ENCODE measurements at places on chromosomes 4 and X.

- no peak for DNase-seq
Measured at GRCh38 chrX:51851507-51852085, 41.8 kb upstream of the MAGED1 start.

GRCh38 chrX:77434962-77435361, 12.2 kb upstream of the FGF16 start:
- no peak for DNase-seq

DNA sequence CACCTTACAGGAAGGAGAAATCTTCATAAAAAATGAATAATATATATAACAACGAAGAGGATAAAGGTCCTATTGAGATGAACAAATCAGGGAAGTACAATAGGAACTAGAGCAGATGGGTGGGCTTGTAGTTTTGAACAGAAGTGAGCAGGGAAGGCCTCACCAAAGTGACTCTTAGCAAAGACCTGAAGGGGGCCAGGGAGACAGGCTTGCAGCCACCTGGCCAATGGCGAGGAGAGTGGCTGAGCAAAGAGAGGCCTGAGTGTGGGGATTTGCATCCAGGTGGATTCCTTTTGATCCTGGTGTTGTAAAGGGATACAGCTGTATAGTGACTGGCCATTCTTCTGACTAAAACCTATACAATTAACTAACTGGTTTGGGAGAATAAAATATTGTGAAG, 354.1 kb downstream of the CAMK2D start:
- no peak for DNase-seq

DNA sequence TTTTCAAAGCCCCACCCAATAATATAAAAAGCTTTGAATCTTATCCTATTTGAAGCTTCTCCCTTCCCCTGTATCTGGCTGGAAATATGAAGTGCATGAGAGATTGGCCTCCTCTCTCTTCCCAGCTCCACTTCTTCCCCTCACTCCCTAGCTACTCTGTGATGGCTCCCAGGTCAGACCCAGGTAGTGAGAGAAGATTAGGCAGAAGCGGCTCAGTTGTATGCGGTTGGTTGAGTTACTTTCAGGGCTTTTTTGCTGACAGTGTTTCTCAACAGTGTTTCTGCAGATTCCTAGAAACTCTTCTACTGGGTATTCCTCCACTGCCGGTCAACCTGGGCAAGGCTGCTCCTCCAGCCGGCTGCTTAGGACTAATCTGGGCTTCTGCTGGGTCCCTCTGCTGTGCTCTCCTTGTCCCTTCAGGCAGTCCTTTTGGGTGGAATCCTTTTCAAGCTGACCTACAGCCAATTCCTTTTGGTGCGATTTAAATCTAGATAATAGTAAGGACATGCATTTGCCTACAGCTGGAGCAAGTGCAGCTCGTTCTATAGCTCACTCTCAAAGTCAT, 87.4 kb upstream of the SLC7A11 start:
- DNase-seq, result no peak

DNA sequence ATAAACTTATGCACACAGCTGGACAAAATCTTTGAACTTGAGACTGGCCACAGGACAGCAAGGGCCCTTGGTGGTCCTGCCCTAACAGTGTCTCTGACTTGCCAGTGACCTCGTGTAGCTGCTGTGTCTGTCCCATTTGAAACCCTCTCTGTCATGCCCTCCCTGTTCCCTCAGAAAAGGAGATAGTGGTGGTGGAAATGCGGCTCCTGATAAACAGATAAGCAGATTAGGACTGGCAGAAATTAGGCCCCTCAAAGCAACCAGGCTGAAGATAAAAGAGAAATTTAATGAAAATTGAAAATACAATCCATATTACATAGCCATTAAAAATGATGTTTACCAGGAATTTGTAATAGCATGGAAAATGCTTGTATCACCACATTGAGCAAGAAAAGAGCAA, 136.6 kb upstream of the ATP6AP2 start:
- no peak for DNase-seq

DNA sequence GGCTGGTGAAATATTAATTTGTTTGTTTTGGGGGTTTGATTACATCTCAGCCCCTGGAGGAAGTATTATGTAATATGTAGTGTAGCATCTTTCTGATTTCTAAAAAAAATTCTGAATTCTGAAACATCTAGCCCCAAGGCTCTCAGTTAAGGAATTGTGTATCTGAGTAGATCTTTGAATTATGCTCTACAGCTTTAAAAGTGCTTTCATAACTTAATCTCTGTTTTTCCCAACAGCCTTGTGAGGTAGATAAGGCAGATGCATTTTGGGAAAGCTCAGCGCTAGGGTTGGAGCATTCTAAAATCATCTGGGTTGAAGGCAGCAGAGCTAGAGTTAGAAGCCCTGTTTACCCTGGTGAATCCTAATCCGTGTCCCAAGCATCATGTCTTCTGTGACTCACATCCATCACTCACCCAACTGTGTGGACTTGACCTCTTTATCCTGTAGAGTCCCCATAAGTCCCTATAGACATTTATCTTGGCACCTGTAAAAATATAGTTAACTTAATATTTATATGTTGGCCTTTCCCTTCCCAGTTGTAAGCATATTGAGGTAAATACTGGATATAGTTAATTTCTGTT, 49.8 kb downstream of the FNIP2 start:
- DNase-seq, result no peak

GRCh38 chr4:108119199-108119800, 49.4 kb downstream of the LEF1 start:
- no peak for DNase-seq

- DNase-seq, result no peak
Measured at GRCh38 chrX:39898147-39898546, 199.6 kb downstream of the BCOR start.

GRCh38 chr4:870951-871350, 45.0 kb upstream of the CPLX1 start:
- DNase-seq, result no peak

- no peak for DNase-seq
Measured at GRCh38 chrX:123487669-123488068, 245.2 kb downstream of the THOC2 start.

DNA sequence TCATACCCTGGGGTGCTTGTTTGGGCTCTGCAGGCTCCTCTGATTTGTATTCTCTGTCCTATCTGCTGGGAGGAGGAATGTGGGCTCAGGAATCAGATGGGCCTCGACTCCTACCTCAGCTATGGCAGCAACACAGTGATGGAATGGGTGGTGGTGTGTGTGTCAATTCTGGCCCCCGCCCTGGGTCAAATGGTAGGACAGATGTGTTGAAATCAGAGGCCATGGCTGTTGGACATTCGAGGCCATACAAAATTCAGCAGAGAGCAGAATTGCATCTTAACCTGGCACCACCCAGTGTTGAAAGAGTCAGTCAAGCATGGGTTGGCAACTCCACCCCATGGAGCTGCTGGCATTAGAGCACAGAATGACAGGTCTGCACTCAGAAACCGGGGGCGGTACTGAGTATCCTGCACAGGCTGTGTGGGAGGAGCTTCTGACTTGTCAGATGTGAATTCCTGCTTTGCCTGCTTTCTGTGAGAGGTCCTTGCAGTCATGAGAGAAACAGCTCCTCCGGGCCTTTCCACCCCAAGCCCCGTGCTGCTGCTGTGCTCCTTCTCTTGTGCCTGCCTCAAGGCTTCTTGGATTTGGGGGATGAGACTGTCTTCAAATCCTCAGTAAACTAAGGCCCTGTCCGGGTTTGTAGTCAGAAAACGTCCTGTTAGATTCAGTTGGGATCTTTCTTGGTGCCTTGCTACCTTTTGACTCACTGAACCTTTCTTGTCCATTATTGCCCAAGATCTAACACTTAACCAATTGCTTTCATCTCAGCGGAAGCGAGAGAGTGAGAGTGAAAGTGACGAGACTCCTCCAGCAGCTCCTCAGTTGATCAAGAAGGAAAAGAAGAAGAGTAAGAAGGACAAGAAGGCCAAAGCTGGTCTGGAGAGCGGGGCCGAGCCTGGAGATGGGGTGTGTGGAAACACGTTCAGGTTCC, 13.0 kb downstream of the DKC1 start:
- no peak for DNase-seq

DNA sequence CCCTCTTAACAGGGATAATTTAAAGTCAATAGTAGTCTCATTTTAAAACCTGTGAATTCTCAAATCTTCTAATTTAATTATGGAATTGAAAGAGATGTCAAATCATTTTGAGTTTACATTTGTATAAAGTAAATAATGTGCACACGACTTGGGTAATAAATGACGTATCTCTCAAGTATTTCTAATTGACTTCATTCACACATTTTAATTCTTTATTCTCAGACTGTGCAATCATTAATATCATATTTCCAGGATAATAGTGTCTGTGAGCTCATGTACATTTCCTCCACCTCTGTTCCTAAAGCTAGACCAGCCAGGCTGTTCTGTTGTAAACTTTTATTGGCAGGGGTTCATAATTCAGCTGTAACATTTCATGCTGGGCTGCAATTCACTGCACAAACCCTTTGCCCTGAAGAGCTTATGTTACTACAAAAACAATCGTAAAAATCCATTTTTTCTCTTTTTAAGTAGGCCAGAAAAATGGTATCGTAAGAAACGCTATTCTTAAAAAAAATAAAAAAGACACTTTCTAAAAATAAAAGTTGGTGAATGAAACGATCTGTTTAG, 1103.1 kb upstream of the TENM3 start:
- DNase-seq, result no peak

GRCh38 chr4:103156106-103156505, 42.0 kb downstream of the CENPE start:
- DNase-seq, result no peak

Data from Kasumi-1 (cell line).